ENCODE measurements at places on chromosomes 1 and 21.

GRCh38 chr21:41437729-41438128 is 11.7 kb downstream of the MX1 start:
- no peak for DNase-seq

DNA sequence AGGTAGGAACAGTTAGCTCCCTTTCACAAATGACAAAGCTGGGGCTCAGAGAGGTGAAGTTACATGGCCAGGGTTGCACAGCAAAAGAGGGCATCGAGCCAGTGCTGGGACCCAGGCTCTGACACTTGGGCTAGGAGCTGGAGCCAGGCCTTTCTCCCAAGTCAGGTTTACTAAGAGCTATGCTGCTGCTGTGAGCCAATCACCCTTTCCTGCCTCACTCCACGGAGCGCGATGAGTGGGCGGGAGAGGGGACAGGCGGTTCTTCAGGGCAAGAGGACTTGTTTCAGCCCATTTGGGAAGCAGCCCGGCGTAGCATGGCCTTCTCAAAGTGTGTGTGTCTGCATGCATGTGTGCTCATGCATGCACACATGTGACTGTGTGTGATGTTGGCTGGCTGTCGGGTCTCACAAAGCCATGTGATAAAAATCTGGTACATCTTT is 10.6 kb downstream of the ID3 start:
- peak; percentile 79 for DNase-seq

GRCh38 chr1:202202500-202203168 is 9.0 kb downstream of the LGR6 start:
- DNase-seq, result no peak

GRCh38 chr1:65817891-65818290 is 25.2 kb downstream of the PDE4B start:
- no peak for DNase-seq

DNA sequence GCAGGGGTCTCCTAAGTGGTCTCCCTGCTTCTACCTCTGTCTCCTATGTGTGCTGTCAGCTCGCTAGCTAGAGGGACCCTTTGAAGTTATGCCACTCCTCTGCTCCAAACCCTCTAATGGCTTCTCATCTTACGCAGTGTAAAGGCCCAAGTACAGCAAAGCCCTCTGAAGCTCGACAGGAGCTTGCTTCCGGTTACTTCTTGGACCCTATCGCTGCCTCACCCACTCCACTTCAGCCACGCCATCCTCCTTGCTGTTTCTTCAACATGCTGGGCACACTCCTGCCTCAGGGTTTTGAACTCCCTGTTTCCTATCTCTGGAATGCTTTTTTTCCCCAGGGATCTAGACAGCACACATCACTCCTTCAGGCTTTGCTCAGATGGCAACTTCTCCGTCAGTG is 102.3 kb upstream of the F3 start:
- no peak for DNase-seq

- DNase-seq, result peak; percentile 54
These were observed 5.4 kb downstream of the TRIM62 start for GRCh38 chr1:33176362-33176850.

GRCh38 chr1:50308878-50309277 is 114.4 kb downstream of the DMRTA2 start:
- DNase-seq, result peak; percentile 17

GRCh38 chr1:40390857-40391256 is 17.3 kb downstream of the SMAP2 start:
- DNase-seq, result no peak

GRCh38 chr1:2476061-2476999 is at the start of gene PLCH2:
Gene PLCH2 (plus strand): TSS chr1:2476289. CDS start chr1:2476589, 300 bp downstream.
- DNase-seq, result no peak

DNA sequence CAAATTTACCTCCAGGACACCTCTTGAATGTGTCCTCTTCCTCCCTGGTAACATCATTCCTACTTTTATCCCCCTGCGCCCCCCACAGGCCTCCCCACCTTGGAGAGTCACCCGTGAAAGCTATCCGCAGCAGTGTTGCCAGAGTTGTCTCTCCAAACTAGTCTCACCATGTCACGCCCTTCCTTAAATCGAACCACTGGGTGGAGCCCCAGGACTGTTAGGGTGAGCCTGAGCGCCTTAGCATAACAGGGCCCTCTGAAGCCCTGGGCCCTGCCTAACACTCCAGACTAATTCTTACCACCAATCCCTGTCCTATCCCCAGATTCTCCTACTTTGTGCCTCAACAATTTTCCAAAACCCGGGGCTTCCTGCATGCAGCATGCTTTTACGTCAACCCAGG is 35.0 kb downstream of the HSD3B2 start:
- DNase-seq, result peak; percentile 5

GRCh38 chr1:46407636-46408035 is 13.5 kb downstream of the FAAH start:
- no peak for DNase-seq

GRCh38 chr1:204087181-204087892 is 14.4 kb downstream of the SOX13 start:
- DNase-seq, result no peak

- DNase-seq, result peak; percentile 35
These were observed 271.3 kb downstream of the PTBP2 start for GRCh38 chr1:96992871-96993270.

DNA sequence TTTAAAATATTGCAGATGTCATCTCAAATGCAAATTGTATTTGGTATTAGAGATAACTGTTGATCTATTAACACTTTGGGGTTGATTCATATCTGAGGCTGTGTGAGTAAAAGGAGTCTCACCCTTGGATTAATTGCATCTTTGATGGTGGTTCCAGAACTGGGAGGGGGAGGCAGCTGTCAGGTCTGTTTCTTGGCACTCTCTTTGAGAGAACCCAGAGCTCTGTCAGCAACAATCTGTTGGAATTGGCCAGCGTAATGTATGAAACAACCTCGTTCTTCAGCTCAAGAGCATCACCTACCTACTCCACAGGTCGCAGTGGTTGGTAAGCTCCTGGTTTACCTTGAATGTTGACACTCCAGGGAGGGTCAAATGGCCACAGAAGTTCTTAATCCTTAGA is 424.1 kb downstream of the CAMTA1 start:
- no peak for DNase-seq
